ENCODE measurements at places on chromosomes 4 and X.

- DNase-seq = no peak
These were observed 256.9 kb downstream of the ADAMTS3 start for GRCh38 chr4:72312032-72312650.

DNA sequence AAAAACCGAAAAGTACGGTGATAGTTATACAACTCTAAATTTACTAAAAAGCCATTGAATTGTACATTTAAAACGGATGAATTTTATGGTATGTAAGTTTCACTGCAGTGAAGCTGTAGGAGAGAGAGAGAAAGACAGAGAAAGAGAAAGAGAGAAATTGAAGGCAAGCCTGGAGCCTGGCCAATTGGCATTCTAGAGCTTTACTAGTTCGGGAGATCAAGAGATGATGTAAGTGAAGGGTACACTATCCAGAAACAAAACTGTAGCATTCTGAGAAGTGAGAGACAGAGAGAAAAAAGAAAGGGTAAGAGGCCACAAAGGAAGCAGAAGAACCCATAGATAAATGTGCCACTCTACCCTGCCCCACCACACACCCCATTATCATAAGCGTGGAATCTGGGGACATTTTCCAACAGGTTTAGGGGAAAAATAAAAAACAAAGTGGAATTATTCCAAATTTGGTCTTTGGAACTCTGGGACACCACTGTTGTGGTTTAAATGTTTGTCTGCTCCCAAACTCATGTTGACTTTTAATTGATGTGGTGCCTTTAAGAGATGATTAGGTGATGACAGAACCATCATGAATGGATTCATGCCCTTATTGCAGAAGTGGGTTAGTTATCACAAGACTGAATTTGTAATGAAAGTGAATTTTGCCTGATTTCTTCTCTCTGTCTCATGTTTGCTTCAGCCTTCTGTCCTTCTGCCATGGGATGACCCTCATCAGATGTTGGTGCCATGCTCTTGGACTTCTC, 123.0 kb upstream of the PLS3 start:
- DNase-seq = no peak

- no peak for DNase-seq
These were observed 427.9 kb upstream of the SPANXN1 start for GRCh38 chrX:144819406-144819805.

DNA sequence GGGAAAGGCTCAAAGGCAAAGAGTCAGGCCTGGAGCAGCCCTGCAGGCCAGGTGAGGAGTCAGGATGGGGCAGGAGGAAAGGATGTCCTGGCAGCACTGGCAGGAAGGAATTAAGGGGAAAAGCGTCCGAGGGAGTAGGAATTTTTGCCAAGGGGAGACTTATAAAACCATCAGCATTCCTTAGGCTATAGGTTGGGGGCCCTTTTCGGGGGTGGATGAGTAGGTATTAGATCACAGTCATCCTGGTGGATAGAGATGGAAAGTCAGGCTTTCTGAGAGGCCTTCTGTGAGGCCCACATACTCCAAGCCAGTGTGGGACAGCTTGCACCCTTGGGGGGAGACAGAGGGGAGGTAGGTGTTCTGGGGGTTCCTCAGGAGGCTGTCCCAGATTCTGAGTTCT, 12.3 kb downstream of the STARD8 start:
- no peak for DNase-seq

DNA sequence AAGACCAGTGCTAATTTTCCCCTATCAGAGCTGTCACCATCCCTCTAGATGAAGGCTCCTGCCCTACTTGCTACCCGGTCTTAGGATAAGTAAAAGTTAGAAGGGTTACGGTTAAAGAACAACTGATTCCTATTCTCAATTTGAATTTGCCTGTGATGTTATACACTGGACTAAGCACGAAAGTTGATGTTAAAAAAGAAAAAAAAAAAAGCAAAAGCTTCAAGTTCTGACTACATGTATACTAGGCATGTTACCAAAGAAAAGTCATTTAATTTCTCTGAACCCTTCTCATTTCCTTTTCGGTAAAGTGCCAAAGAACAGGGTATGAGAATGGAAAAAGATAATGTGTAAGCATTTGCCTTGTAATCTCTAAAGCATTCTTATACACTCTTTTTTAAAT, 1.4 kb upstream of the PPID start:
- no peak for DNase-seq

DNA sequence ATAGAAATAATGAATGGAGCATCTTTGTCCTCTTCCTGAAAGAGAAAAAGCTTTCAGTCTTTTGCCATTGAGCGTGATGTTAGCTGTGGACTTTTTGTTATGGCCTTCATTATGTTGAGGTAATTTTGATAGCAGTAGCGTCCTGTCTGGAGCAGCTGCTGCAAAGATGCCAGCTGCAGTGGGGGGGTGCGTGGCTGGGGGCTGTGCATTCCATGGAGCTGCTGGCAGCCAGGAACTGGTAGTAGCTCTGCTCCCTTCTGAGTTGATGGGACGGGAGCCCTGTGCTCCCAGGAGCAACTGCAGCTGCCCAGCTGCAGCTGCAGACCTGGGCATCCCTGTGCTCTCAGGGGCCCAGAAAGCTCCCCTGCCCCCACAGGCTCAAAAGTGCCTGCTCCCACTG, 50.4 kb downstream of the CCDC160 start:
- DNase-seq = no peak

DNA sequence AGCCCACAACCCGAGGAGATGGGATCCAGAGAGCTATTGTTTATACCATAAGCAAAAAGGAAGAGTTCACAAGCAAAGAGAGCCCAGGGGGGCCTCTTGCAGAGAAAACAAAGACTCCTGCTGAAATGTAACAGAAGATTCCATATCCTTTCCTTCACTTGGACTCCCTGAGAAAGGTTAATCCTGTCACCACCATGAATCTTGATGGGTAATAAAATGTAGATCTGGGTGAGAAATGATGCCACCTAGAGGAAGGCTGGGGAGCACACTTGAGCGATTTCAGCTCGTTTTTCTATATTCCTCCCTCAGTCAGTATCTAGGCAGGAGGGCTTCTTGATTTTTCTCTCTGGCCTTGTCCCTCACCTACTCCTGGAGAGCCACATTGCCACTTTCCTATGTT, 10.2 kb upstream of the KCNE5 start:
- no peak for DNase-seq

GRCh38 chr4:154119317-154119716, 330.4 kb upstream of the SFRP2 start:
- no peak for DNase-seq

DNA sequence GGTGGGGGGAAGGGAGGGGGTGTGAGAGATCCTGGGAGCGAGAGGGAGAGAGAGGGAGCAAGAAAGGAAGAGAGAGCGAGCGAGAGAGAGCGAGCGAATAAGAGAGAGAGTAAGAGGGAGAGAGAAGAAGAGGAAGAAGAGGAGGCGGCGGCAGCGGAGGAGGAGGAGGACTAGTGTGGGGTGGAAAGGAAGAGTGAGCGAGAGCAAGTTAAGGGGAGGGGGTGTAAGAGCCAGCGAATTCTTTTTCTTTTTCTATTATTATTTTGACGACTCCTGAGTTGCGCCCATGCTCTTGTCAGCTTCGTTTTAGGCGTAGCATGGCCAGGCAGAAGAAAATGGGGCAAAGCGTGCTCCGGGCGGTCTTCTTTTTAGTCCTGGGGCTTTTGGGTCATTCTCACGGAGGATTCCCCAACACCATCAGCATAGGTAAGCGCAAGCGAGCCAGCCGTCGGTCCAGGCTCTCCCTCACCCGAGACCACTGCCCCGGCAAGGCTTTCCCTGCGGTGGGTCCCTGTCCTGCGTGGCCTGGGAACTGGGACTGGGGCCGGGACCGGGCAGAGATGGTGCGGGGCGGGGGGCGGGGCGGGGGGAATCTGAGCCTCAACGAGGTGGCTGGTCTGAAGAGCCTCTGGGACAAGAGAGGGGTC, at the start of gene GRIA3:
Gene GRIA3, plus strand, starts transcription at position 60 of the 647 bp plus-strand sequence. Its CDS starts 258 bp downstream, at position 318.
- DNase-seq = no peak
